Gastrocnemius medialis (tissue), 4 donors: ENCODE measurements at places on chromosomes 2 and 18.

GRCh38 chr2:111054791-111055691 is 65.7 kb upstream of the BCL2L11 start:
- no peak for DNase-seq

- DNase-seq: no peak
These were observed 171.6 kb downstream of the PLCL1 start for GRCh38 chr2:197975931-197976519.

- DNase-seq: no peak
These were observed 303.3 kb upstream of the GULP1 start for GRCh38 chr2:187988348-187988747.

DNA sequence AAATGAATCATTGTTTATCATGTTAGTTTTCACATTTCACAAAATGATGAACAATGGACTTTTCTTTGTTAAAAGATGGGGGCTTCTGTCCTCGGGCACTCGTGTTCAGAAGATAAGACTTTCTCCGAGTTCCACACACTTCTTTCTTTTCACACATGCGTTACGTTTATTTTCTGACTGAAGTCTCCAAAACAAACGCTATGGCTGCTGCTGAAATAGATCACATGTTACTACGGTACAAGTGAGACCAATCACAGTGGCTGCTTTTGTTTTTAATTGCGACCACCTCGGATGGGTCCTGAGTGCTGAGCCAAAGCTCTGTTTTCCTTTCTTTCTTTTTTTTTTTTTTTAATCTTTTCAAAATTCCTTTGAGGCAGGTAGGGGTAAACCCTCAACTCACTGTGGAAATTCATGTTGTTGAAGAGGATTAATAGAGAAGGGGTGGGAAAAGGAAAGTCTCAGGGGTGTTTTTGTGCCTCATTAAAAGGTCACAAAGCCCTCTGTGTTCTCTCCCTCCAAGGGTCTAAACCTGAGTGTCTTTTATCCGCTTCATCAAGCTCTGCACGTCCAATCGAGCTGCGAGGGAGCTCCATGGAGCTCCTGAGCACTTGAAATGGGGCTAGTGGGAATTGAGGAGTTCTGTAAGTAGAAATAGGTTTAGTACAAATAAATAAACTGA is 48.2 kb downstream of the ARL4C start:
- DNase-seq: no peak

GRCh38 chr2:6937582-6937981 is 20.4 kb downstream of the RNF144A start:
- DNase-seq: no peak

DNA sequence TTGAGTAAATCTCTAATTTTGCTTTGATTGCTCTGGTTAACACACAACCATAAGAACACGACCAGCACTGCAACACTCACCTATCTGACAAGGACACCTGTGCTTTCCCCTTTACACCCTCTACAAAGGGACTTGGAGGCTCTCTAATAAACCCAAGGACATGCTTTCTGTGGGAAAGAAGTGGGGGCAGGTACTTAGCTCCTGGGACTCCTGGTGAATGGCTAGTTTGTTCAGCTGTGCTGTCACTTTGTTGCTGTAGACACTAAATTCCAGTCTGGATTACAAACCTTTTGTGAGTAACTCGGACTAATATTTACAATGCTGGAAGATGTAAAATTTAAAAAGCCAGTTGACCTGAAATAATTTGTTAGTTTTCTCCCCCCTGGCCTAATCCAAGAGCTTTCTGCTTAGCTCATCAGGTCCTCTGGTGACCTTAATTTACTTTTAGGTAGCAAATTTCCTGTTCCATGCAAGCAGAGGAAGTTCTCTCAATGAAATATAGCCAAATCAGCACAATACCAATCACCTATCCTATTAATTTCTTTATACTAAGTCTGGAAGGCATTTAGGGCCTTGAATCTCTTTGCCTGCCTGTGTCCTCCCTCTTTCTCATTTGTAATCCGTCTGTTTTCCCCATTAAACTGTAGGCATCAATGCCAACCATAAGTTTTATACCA is 67.5 kb downstream of the PLCL1 start:
- no peak for DNase-seq

DNA sequence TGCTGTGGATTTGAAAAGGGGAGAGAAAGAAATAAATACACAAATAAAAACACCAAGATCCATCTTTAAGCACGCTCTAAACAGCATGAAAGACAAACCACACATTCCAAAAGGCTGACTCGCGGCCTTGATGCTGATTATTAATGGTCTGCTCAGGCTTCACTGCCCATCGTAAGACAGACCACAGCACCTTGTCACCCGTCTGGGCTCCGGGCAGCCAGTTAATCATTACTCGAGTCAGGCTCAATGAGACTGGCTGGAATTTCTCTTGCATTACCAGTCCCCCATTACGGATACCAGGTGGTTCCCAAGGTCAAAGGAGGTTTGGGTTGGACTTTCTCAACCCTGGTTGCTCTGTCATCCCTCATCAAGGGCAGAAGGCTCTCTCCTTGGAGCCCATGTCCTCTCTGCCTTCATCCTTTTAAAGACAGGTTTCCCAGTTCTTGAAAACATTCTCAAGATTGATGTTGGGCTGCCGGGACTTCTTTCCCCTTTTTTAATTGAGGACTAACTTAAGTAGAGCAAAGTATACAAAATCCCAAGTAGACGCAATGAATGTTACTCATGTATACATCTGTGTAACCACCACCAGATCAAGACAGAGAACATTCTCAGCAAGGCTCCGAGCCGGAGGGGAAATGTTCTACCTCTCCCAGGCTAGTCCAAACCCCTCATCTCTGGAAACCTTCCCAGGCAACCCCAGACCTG is 8.1 kb downstream of the SMAD7 start:
- DNase-seq: no peak

DNA sequence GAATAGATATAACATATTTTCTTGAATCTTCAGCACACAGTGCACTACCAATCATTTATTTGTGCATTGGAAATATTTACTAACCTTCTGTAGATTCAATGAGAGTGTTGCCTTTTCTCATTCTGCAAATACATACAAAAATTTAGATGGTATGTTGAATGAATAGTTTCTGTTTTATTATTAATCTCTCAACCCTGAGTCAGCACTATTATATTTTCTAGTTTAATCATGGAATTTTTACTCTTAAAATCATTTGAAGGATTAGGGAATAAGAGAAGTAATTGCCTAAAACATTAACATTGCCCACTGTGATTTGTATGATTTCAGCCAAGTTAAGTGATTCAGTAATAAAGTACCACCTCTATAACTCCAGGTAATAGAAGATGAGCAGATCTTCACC is 370.2 kb upstream of the CDH7 start:
- no peak for DNase-seq

- no peak for DNase-seq
These were observed 179.6 kb downstream of the KLHL29 start for GRCh38 chr2:23564615-23564960.

DNA sequence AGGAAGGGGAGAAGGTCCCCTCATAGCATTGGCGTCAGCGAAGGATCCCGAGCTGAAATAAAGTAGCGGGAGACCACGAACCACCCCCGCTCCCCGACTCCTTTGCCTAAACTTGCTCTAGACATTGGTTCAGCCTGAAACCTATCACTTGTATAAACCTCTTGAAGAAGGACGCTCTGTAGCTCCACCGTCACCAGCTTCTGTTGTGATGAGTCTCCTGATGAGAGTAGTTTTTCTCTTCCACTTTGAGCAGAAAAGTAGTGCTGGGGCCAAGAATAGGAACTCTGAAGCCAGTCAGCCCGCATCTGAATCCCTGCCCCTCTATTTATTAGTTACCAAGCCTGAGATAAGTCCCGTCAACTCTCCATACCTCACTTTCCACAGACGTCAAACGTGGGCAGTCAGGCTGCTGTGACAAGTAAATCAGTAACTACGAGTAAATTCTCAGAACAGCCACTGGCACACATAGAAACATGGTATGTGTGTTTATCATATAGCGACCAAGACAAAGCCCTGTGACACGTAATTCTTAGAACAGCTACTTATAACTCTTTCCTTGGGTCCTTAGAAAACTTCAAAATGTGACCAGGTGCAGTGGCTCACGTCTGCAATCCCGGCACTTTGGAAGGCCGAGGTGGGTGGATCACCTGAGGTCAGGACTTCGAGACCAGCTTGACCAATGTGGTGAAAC is 61.7 kb downstream of the CD226 start:
- DNase-seq: no peak

- DNase-seq: no peak
These were observed 44.4 kb downstream of the FECH start for GRCh38 chr18:57542126-57542525.
